ENCODE measurements at places on chromosomes 11 and 22.
A peak's percentile ranks its signal among the peaks of the same experiment; 100 is the strongest.

DNA sequence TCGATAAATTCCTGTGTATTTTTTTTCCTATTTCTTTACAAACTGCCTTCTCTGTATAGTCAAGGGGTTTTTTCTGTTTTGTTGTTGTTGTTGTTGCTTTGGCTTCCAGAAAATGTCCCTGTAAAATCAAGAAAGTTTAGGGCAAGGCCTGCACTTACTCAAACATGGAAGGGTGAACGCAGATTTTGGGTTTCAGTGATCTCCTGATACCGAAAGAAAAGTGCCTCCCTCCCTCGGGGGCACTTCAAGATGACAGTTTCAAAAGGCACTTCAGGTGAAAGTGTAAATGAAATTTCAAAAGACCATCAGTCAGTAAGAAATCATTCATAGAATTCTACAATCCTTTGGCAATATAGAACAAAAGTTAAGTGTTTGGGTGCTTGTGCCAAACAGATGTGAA, 43.4 kb upstream of the TMPRSS4 start:
- DNase-seq, result no peak

GRCh38 chr11:64801561-64802369, 1.2 kb downstream of the MAP4K2 start:
- DNase-seq, result peak; percentile 73

DNA sequence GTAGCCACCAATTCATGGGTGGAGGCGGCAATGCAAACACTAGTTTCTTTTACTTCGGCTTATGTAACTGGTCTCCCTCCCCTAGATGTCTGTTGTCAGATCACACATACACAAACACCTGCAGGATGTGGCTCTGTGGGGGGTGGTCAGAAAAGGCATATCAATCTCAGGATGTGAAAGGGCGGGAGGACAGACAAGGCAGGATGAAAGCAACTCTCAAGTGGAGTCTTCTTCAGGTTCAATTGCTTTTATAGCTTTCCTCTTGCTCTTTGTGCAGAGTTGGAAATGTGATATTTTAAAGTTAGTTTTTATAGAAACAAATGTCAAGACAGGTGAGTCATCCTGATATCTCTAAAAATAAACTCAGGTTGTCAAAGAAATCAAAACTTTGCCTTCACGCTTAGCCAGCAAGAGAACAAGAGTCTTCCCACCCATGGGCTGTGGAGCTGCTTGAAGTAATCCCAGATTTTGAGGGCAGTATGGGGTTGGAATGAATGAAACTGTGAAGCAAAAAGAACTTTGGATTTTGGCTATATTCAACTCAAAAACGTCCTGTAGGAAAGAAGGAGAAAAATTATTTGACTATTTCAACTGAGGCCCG, 423.4 kb downstream of the GUCY1A2 start:
- no peak for DNase-seq

DNA sequence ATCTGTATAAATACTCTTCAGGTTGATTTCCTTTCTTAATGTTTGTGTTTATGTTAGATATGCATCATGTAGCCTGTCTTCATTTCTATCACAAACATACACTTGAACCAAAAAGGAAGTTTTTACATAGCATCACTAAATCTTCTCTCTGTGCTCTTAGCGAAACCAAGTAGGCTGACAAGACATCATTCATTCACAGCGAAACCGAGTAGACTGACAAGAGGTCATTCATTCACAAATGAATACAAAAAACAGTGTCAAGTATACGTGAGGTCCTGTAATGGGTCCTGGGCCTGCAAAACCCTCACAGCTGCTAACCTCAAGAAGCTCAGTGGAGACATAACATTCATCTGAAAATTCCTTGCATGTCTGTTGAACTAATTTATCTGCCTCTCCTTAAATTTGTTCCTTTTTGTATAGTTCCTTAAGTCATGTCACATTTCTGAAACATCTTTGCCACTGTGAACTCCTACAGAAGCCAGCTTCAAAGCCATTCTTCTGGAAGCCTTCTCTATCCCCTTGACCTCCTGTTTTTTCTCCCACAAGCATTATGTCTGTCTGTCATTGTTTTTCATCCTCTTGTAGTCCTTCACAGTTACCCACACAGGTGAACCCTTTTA, 9.8 kb upstream of the HBE1 start:
- DNase-seq, result no peak

GRCh38 chr11:47152953-47153950, 23.4 kb downstream of the ARFGAP2 start:
- DNase-seq, result peak; percentile 92

- no peak for DNase-seq
Measured at GRCh38 chr22:17777005-17777716, 2.9 kb upstream of the BID start.

GRCh38 chr11:105100981-105101630, 38.5 kb downstream of the CARD18 start:
- DNase-seq, result no peak

- peak; percentile 78 for DNase-seq
Measured at GRCh38 chr11:36014898-36015665, 71.2 kb downstream of the LDLRAD3 start.

DNA sequence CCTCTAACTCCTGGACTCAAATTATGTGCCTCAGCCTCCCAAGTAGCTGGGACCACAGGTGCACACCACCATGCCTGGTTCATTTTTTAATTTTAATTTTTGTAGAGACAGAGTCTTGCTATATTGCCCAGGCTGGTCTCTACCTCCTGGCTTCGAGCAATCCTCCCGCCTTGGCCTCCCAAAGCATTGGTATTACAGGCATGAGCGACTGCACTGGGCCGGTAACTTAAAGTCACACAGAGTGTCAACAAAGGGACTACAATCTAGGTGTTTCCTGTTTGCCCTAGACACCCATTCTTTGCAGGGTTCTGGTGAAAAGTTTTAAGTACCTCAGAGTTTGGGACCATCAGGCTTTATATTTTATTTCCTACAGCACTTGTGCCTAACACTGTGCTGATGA, 8.4 kb downstream of the UVRAG start:
- DNase-seq, result no peak

- peak; percentile 35 for DNase-seq
Measured at GRCh38 chr11:28476049-28476448, 367.9 kb downstream of the METTL15 start.

GRCh38 chr22:49873228-49873940, 19.7 kb downstream of the ZBED4 start:
- peak; percentile 19 for DNase-seq

GRCh38 chr11:123161376-123162030, 33.5 kb downstream of the CLMP start:
- no peak for DNase-seq

GRCh38 chr11:118789501-118790356, 1.2 kb downstream of the DDX6 start:
- DNase-seq, result peak; percentile 49

DNA sequence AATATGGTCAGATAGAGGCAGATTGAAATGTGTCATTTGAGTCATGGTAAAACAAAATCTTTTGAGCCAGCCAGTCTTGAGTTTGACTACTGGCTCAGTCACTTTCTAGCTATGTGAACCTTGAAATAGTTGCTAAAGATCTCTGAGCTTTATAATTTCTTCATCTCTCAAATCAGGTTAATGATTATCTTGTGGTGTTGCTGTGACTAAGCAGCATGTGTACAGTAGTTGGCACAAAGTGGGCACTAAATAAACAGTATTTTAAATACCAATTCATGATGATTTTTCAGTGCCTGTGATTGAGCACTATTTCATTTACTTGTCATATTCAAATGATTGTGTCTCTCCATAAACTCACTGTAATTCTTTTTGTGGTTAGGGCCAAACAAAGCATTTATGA, 70.8 kb downstream of the RAB38 start:
- DNase-seq, result no peak

- DNase-seq, result peak; percentile 80
Measured at GRCh38 chr22:42720263-42721044, at the start of gene A4GALT. A4GALT (minus strand) TSS chr22:42720870; CDS start chr22:42693951, 26,919 bp downstream.

- no peak for DNase-seq
Measured at GRCh38 chr11:15071556-15072255, 1.7 kb upstream of the CALCB start.

- DNase-seq, result no peak
Measured at GRCh38 chr11:77503006-77503405, 29.1 kb upstream of the PAK1 start.

GRCh38 chr22:38923463-38924346, 33.7 kb upstream of the APOBEC3A start:
- peak; percentile 89 for DNase-seq

- DNase-seq, result no peak
Measured at GRCh38 chr11:107301878-107302277, 155.7 kb downstream of the CWF19L2 start.

DNA sequence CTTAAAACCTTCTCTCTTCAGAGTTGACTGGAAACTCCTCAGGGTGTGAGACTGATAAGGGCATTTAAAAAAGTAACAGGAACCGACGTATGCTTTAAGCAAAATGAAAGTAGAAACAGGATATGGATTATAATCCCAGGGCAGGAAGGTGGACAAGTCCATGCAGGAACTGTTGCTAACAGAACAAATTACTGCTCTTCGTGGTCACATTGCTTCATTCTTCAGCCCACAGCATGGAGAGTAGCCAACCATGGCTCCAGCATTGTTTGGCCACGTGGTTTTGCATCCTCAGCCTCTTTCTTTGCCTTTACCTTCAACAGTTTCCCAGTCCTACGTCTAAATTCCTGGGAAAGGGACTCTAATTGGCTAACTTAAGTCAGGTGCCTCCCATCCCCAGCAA, 563.1 kb upstream of the ISX start:
- no peak for DNase-seq

GRCh38 chr22:40279017-40279416, 67.3 kb upstream of the ADSL start:
- no peak for DNase-seq

DNA sequence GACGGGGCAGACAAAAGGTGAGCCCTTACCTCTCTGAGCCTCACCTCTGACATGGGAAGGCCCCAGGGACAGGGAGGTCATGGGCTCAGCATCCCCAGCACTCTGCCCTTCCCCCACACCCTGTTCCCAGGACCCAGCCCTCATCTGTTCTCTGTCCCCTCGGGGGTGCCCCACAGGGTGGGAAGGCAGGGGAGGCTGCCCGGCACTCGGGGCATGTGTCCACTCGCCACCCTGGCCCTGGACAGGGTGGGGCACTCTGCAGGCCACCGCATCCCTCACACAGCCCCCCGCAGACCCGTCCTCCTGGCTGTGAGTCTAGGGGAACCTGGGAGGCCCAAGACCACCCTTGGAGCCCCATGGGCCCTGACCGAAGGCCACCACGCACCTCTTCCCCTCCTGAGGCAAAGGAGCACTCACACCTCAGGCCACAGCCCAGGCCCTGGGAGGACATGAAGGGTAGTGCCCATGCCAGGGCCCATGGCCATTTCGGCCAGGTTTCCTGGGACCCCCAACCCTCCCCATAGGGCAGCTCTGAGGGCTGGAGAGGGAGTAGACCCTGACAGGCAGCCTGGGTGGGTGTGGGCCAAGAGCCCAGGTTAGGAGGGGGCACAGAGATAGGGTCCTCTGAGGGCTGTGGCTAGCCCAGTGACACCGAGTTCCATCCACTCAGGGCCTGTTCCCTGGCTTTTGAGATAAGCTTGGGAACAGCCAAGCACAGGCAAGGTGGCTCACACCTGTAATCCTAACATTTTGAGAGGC, 193.1 kb downstream of the IGLL1 start:
- DNase-seq, result no peak

DNA sequence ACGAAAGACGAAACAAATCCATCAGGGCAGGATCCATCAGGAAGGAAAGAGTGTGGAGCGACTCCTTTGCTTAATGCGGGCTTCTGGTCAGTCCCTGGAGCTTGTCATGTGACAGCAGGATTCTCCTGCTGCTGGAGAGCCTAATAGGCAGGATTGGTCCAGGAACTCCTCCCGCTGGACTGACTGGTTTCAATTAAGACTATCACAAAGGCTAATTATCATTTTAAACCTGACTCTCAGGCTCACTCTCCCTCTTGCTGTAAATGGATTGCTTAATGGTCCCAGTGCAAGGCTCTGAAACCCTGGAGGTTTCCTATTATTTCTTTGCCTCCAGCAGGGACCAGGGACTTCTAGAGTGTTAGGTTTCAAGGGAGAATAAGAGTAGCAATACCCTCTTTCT, 493.8 kb downstream of the NTM start:
- no peak for DNase-seq

GRCh38 chr11:64620381-64620971, 29.5 kb downstream of the SLC22A12 start:
- DNase-seq, result peak; percentile 73

DNA sequence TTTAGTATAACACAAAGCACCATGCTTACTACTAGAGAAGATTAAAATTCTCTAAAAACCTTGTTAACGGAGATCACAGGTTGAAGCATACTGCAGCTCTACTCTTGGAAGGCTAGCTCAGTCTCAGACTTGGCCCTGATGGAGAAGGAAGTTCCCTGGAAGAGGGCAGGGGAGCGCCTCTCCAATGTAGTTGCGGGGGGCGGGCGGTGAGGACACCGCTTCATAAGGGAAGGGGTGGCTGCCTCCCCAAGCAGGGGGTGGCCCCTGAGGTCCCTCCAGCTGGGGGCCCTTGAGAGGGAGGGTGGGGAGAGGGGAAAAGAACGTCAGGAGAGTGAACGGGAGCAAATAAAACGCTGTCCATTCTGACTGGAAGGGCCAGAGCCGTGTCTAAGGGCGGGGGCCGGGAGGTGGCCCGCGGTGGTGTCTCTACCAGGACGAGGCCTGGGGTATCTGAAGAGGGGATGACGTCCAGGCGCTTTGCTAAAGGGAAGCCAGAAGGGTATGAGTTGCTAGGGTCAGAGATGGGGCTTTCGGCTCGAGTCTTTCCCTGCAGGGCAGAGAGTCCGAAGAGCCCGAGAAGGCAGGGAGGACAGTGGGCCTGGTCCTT, 553 bp upstream of the USP47 start:
- DNase-seq, result peak; percentile 74

DNA sequence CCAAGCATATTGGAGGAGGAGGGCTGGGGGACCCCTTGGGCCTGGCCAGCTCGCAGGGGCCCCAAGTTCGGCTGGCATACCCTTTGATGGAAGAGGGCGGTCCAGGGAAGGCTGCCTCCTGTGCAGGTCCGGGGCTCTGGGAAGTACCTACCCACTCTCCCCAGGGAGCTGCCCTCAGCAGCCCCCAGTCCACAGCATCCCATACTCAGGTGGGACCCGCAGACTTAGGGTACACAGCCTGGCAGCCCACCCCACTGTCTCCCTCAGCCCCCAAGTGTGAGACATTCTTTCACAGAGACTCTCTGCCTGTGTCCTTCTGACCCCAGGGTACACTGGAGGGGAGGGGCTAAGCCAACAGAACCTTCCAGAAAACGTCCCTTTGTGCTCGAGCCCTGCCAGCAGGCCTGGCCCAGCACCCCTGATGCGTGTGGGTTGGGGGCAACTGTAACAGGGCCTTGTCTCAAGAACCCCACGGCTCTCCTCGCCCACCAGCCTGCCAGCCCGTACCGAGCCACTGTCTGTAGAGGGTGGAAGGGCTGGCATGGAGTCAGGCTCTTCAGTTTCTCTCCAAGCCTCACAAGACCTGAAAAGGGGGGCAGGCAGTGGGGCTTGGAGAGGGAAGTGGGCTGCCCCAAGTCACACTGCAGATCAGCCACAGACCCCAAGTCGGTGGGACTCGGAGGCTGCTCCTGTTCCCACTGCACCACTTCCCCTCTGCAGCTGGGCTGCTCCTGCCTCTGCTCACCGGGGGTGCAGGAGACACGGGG, 7.0 kb upstream of the TNFRSF13C start:
- peak; percentile 36 for DNase-seq
